Activated CD8-positive, alpha-beta memory T cell treated with anti-CD3 and anti-CD28 coated beads for 1 hour (primary cell): ENCODE measurements at places on chromosomes 2 and 18.

GRCh38 chr2:206611191-206611590 lies 31.1 kb upstream of the FAM237A start:
- DNase-seq: no peak

- no peak for DNase-seq
Measured at GRCh38 chr2:95272781-95273180, 1.5 kb upstream of the PROM2 start.

DNA sequence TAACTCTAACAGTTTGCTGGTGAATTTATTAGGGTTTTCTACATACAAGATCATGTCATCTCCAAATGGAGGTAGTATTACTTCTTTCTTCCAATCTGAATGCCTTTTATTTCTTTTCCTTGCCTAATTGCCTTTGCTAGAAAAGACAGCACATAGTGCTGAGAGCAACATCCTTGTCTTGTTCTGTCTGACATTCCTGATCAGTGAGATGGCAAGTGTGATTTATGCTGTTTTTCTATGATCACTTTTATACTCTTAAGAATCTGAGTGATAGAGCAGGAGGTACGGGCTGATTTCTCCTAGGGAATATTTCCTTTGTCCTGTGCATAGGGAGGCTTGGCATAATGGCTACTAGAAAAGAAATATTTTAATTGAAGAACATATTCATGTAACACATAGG lies 17.3 kb downstream of the LYPD6B start:
- no peak for DNase-seq

DNA sequence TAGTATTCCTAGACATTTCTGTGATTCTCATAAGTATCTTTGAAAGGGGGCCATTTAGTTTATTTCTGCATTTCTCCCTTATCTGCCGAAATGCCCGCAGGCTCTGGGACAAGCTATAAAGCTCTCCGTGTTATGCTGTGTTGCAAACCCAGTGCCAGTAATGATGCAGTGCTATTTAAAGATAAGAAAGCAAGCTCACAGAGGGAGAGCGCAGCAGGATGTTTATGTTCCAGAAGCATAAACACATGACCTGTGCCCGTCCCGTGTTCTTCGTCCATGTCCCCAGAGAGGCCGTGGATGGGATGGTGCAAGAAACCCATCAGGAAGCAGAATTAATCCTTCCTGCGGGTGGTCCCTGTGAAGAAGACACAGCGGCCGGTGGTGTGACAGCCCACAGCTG lies 99.4 kb downstream of the NEDD4L start:
- DNase-seq: no peak

GRCh38 chr2:227389231-227389630 lies 1.5 kb upstream of the SCYGR1 start:
- no peak for DNase-seq

GRCh38 chr2:200396781-200397242 lies 90.3 kb downstream of the SPATS2L start:
- no peak for DNase-seq

GRCh38 chr2:216341121-216341520 lies 31.2 kb downstream of the MARCHF4 start:
- DNase-seq: no peak

DNA sequence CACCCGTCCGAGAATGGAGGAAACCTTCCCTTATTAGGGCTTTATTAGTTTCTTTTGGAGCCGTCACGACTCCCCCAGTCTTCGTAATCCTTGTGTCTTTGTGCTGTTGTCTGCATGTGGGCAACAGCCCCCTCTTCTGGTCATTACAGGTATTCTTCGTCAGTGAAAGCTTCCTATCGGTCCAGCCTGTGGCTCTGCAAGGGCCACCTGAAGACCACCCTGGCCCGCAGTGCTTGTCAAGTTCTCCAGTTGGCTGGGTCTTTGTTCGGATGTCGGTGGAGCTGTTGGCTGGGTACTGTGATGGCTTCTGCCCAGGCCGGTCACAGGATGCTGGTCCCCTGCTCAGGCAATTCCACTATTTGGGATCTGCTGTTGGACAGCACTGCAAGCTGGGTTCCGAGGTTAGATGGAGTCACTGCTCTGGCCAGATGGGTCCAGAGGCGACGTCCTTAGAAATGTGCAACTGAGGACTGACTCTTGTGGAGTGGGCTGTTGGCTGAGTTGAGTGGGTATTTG lies 19.2 kb downstream of the E2F6 start:
- no peak for DNase-seq

GRCh38 chr2:42913280-42913878 lies 121.0 kb upstream of the HAAO start:
- DNase-seq: no peak

- no peak for DNase-seq
Measured at GRCh38 chr2:48727560-48727959, 28.0 kb downstream of the LHCGR start.

- DNase-seq: no peak
Measured at GRCh38 chr2:224242561-224242960, 159.3 kb downstream of the FAM124B start.

GRCh38 chr2:20916604-20917286 lies 93.8 kb upstream of the LDAH start:
- DNase-seq: no peak

- no peak for DNase-seq
Measured at GRCh38 chr2:218871345-218872302, 9.0 kb upstream of the WNT10A start.

- DNase-seq: no peak
Measured at GRCh38 chr18:11553098-11553940, 56.1 kb upstream of the SLC35G4 start.

- no peak for DNase-seq
Measured at GRCh38 chr2:101119431-101119830, 31.8 kb downstream of the TBC1D8 start.

DNA sequence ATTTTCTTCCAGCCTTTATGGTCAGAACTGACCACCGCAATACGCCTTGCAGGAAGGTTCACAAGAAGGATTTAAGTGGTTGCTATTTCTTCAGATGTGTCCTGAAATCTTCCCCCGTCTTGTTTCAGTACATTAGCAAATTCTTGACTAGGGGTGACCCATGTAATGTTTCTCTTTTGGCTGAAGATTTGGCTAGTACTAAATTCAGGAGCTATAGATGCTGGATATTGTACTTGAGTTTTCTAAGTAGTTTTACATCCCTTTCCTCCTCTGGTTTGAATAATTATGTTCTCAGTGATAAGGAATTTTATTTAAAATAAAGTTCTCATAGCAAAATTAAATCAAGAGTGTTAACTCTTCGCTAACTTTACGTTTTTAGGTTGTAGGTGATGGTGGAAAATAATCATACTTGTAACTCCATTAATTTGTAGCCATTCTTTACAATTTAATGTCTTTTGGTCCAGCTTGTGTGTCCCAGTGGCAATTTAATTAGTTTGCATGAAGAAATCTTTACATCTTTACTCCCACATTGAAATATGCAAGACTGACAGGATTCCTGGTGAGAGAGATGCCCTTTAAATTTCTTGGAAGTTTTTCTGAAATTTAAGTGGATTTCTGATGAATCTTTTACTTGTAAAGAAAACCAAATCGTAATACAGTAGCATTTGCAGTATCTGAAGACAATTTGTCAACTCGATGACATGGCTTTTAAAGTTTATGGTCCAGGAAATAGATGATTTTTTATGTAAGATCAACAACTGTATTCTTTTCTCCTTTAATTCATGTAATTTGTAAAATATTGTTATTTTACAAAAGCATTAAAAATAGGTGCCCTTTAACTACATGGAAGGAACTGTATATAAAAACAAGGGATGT lies 2.8 kb downstream of the PHLPP1 start:
- DNase-seq: no peak

- no peak for DNase-seq
Measured at GRCh38 chr2:46068636-46069035, 228.6 kb upstream of the EPAS1 start.

DNA sequence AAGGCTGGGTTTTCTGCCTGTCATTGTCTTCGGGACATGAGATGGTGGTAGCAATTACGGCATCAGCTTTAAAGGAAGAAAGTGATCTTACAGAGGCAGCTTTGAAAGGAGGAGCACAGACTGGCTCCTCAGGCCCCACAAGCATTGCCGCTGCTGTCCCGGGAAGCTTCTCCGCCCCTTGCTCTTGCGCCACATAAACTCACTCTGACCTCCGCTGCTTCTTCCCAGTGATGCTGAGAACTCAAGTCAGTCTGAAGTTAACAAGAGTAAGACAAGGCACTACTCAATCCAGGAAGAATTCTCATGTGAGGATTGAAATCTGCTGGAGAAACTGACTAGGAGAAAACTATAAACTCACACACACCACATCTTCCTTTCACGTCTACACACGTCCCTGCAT lies 112.4 kb upstream of the RIOK3 start:
- DNase-seq: no peak

- no peak for DNase-seq
Measured at GRCh38 chr2:187297801-187298200, 150.3 kb downstream of the CALCRL start.

DNA sequence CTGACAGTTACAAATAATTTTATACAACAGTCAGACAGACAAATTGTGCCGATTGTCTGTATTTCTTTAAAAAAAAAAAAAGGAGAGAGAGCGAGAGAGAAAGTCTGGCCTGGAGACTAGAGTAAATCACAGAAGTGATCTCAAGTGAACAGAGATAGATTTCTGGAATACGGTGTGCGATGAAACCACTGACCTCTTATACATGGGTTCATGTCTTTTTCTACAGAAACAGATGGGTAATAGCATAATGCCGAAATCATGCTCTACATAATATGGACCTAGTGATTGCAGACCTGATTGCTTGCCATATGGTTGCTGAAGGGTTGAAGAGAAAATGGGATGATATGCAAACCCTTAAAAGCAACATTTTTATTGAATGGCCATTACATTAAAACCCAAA lies 403.3 kb upstream of the FANCL start:
- no peak for DNase-seq

DNA sequence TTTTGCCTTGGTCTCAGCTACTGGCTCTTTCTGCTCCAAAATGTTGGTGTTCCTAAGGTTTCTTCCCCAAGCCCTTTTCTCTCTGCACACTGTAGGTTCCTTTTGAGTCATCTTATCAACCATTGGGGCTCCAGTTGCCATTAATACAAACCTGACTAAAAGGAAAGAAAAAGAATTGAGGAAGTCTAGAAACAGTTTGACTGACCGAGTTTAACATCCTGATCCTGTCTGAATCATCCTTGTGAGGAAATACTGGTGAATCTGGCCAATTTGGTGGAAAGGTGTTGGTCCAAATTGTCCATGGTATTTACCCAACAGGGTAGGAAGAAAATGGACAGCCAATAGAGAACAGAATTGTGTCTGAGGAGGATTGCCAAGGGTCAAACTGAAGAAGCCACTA lies 38.3 kb downstream of the CRYGD start:
- DNase-seq: no peak

DNA sequence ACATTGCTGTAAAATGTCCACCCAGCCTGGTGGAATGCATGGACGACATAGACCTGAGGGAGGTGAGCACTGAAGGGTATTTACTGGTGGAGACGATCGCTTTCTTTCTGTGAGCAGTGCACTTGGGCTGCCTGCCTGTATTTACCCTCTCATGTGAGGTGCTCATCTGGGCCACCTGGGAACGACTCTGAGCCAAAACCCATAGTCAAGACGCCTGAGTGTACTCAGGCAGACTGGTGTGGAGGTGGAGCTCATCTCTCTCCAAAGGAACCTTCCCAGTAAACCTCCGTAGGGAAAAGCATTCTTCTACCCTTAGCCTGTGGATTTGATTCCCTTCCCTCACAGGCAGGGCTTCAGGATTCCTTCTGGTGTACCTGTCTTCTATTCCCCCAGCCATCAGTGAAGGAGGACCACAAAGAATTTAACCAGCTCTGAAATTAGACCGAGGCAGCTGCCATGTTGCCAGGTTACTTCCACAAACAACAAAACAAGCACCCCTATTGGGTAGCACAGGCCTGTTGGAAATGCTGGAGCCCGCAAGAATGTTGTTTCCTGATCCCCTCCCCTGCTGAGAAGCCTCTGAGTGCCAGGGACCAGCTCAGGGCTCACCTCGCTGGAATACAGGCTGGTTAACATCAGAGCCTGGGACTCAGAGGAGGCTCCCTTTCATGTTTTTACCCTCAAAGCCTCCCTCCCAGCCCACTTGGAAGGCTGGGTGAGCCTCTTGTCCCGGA lies 47.5 kb upstream of the TXNDC2 start:
- DNase-seq: no peak

- no peak for DNase-seq
Measured at GRCh38 chr2:162368494-162368893, 24.6 kb downstream of the GCA start.

DNA sequence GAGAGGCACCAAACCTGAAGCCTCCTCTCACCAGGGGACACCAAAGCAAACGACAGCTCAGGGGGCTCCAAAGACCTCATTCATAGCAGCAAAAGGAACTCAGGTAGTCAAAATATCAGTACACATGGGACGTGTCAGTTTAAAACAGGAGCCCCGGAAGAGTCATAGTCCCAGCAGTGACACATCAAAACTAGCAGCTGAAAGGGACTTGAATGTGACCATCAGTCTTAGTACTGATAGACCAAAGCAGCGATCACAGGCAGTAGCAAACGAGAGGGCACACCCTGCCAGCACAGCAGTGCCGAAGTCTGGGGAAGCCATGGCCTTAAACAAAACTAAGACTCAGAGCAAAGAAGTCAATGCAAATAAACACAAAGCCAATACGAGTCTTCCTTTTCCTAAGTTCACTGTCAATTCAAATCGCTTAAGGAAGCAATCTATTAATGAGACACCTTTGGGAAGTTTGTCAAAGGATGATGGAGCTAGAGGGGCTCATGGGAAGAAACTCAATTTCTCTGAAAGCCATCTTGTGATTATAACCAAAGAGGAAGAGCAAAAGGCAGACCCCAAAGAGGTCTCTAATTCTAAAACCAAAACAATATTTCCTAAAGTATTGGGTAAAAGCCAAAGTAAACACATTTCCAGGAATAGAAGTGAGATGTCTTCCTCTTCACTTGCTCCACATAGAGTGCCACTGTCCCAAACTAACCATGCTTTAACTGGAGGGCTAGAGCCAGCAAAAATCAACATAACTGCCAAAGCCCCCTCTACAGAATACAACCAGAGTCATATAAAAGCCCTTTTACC lies 1.2 kb downstream of the GALNT5 start:
- no peak for DNase-seq

DNA sequence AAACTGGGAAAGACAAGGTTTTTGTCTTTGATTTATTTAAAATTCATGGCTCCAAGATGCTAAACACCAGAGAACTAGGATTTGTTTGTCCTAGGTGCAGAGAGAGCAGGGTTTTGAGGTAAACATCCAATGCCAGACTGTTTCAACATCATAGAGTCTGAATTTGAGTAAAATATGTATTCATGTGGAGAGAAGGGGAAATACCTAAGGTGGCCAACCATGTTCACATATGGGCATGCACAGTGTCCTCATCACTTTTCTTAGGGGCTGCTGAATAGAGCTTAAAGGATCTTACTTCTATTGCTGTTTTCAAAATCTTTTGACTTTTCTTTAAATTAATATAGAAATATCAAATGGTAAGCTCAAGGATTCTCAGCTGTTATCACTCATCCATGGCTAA lies 287.0 kb upstream of the CCDC68 start:
- DNase-seq: no peak

GRCh38 chr2:218807626-218808025 lies 24.0 kb downstream of the PRKAG3 start:
- no peak for DNase-seq

GRCh38 chr18:78787751-78788150 lies 191.9 kb upstream of the SALL3 start:
- no peak for DNase-seq
